Stimulated activated CD8-positive, alpha-beta memory T cell treated with anti-CD3 and anti-CD28 coated beads, Interleukin-4, amount 100 ng/mL, for 1 hour (primary cell): ENCODE measurements at places on chromosomes 16 and 17.

GRCh38 chr16:79587897-79588296 lies 12.6 kb downstream of the MAF start:
- DNase-seq: no peak

- DNase-seq: no peak
These were observed 167.5 kb downstream of the PRKCA start for GRCh38 chr17:66469890-66470289.

- no peak for DNase-seq
These were observed 47.1 kb downstream of the TEX2 start for GRCh38 chr17:64216000-64216337.

- no peak for DNase-seq
These were observed 10.2 kb downstream of the MYO19 start for GRCh38 chr17:36524428-36524876.

DNA sequence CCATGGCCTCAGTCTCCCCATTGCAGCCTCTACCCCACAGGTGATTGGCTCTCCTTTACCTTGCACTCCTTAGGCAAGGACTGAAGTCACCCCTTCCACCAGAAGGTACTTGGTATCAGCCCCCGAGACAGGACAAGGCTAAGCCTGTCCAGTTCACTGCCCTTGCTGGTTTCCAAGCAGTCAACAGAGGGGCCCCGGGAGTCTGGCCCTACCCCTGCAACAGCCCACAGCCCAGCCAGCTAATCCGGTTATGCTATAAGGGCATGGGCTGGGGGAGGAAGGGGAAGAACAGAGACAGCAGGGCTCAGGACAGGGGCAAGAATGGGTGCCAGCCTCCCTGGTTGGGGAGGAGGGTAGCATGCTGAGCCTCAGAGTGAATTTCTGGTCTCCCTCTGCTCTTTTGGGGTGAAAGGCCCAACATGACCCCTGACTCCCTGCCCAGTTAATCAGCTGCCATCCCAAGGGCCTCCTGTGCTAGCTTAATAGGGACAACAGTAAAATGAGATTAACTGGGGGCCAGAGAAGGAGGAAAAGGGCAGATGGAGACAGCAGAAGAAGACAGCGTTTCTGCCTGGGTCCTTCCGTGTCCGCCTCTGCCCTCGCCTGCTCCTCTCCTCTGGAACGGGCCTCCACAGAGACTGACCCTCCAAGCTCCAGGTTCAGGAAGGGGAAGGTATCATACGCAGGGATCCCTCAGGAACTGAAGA lies 10.7 kb downstream of the DLG4 start:
- no peak for DNase-seq

DNA sequence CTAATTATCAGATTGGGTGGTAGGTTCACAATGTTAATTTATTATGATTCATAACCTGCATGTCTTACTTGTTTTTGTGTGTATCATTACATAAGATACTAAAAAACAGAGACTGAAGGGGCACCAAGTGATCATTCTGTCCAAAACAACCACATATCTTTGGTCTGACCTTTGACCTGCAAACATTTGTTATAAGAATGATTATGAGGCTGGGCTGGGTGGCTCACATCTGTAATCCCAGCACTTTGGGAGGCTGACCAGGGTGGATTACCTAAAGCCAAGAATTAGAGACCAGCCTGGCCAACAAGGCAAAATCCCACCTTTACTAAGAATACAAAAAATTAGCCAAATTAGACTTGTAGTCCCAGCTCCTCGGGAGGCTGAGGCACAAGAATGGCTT lies 116.4 kb downstream of the SPAG9 start:
- no peak for DNase-seq

DNA sequence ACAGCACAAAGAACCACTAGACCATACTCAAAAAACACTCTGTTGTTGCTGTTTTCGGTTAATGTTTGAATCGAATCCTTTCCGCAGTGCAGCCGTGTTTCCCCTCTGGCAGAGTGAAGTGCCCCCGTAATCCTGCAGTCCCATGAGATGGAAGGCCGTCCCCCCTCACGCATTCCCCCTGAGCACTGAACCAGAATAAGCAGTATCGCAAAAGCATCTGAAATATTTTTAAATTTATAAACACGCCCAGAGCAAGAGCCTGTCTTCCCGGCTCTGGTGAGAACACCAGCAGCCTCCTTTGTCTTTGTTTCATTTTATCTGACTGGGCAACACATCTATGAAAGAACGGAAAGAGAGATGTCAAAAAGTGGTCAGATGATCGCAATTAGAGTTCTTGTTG lies 121.0 kb upstream of the ADAMTS18 start:
- DNase-seq: no peak

DNA sequence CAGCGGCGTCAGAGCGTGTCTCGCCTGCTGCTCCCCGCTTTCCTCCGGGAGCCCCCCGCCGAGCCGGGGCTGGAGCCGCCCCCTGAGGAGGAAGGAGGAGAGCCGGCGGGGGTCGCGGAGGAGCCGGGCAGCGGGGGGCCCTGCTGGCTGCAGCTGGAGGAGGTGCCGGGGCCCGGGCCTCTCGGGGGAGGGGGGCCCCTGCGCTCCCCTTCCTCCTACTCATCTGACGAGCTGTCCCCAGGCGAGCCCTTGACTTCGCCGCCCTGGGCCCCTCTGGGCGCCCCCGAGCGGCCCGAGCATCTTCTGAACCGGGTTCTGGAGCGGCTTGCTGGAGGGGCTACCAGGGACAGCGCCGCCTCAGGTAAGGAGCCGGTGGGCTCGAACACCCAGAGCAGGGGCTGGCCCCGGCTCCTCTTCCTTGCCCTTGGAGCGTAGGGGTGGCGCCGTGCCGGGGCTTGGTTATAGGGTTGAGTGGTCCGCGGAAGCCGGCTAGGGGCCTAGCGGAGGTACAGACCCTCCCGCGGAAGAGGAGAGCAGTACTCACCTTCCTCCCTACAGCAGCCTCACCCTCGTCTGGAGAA lies 841 bp downstream of the RAPGEFL1 start:
- DNase-seq: no peak

GRCh38 chr17:63764716-63765115 lies 8.7 kb downstream of the CCDC47 start:
- no peak for DNase-seq

- no peak for DNase-seq
These were observed 1.2 kb upstream of the COX6A2 start for GRCh38 chr16:31429314-31429713.

- DNase-seq: no peak
These were observed 11.2 kb downstream of the TFAP4 start for GRCh38 chr16:4261557-4262172.
